ENCODE measurements at places on chromosomes 5 and 9. TPM values are rescaled to one million over a fixed set of nuclear protein-coding genes. Genes with fewer than 3 reads are reported as not detected.

Gene NTRK2
- 23.8 TPM for total RNA-seq

Gene GPR150
- total RNA-seq, result 9.6 TPM

Gene FGD3
- total RNA-seq, result 20.8 TPM

DNA sequence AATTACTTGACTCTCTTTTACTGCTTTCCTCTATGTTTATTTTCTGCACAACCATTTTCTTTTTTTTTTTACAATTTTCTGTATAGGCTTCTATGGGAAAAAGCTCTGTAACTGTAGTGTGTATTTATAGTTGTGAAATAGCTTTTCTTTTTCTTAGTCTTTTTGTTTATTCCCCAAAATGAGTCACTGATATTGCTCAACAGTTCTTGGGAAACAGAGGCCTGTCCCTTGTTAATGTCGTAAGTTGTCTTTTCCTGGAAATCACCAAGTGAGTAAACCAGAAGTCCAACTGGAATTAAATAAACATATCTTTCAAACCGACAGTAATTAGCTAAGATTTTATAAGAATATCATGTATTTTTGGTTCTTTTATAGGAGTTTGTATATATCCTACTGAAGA, 325.1 kb upstream of the PRR16 start:
- peak overlapping the region; percentile 80 for H3K27ac ChIP-seq
- H3K4me1 ChIP-seq, result peaks cover 6% of the 10 kb centered on the region
- DNase-seq, result peak; percentile 66

- H3K36me3 ChIP-seq, result peaks cover 9% of the 10 kb centered on the region
- H3K27me3 ChIP-seq, result no peaks in the 10 kb centered on the region
- DNase-seq, result no peak
- H3K4me1 ChIP-seq, result peaks cover 14% of the 10 kb centered on the region
Measured at GRCh38 chr9:37955781-37956422, 52.0 kb upstream of the SLC25A51 start.

DNA sequence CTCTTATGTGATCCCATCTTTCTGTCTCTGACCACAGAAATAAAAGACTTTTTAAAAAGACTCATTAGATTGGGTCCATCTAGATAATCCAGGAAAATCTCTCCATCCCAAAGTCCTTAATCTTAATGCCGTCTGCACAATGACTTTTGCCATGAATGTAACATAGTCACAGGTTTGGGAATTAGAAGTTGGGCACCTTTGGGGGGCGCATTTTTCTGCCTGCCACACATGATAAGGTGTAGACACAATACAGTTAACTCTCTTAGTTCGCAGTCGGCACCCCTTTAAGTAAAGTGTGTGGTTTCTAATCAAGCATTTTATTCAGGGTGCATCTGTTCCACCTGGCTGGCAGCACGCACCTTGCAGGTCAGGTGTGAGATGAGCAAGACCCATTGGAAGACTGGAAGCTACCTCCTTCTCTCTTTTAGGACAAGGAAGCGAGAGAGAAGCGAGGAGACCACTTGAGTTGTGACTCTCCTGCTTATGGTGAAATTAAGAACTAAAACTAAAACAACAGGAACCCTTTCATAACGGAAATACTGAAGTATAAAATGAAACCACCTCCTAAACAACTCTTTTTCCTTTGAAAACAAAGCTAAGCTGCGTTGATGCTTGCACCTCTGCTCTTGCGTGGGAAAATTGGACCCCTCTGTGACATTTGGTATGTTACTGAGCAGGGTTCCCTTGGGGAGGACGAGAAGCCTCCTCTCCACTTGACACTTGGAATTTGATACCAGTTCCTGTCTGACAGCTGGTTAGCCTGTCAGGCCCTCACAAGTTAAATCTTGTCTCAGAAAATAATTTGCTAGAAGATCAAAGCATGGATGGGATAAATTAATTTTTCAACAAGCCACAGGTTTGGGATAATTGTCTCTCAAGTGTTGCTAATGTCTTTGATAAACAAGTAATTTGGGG, 304.6 kb upstream of the DMRT1 start:
- DNase-seq, result no peak
- no peak overlapping the region for H3K27ac ChIP-seq
- no peaks in the 10 kb centered on the region for H3K27me3 ChIP-seq
- H3K4me1 ChIP-seq, result no peaks in the 10 kb centered on the region
- H3K36me3 ChIP-seq, result no peaks in the 10 kb centered on the region
- H3K4me3 ChIP-seq, result no peak overlapping the region

DNA sequence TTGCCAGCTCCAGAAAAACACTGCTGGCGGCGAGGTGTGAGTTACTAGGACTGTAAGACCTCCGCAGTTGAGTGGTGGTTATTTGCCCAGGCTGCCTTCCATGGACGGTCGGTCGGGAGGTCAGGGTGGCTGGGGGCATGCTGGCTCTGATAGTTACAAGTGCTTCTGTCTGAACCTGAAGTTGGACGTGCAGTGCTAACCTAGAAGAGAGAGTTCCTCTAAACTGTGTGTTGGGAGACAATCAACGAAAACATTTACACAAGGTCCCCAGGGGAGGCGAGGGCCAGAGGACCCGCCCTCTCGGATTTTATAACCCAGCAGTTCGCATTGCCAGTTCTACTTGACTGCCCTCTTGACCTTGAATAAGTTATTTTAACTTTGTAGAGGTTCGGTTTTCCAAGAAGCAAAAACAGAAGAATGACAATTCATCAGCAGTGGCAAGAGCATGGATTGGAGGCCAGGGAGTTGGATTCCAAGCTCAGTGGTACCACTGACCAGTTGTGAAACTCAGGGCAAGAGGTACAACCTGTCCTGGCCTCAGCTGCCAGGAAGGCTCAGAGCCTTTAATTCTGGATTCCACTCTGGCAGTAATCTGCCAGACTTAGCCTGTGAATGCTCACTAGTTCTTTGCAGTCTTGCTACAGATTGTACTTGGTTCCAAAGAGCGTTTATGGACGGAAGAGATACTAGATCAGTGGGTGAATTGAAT, 28.7 kb upstream of the PDE8B start:
- H3K27ac ChIP-seq, result peak overlapping the region; percentile 67
- peak overlapping the region; percentile 54 for H3K4me3 ChIP-seq
- H3K4me1 ChIP-seq, result no peaks in the 10 kb centered on the region
- H3K36me3 ChIP-seq, result no peaks in the 10 kb centered on the region
- peak; percentile 83 for DNase-seq
- no peaks in the 10 kb centered on the region for H3K27me3 ChIP-seq

- no peak overlapping the region for H3K4me3 ChIP-seq
- peak overlapping the region; percentile 66 for H3K27ac ChIP-seq
Measured at GRCh38 chr5:54671681-54672080, 154.1 kb downstream of the SNX18 start.

- peaks cover 35% of the 10 kb centered on the region for H3K36me3 ChIP-seq
- no peaks in the 10 kb centered on the region for H3K27me3 ChIP-seq
- no peak overlapping the region for H3K4me3 ChIP-seq
- H3K4me1 ChIP-seq, result no peaks in the 10 kb centered on the region
- no peak for DNase-seq
Measured at GRCh38 chr9:116701940-116702642, 15.0 kb downstream of the TRIM32 start.

- no peaks in the 10 kb centered on the region for H3K36me3 ChIP-seq
- no peaks in the 10 kb centered on the region for H3K4me1 ChIP-seq
- H3K27ac ChIP-seq, result no peak overlapping the region
- DNase-seq, result no peak
- H3K27me3 ChIP-seq, result no peaks in the 10 kb centered on the region
Measured at GRCh38 chr5:180519098-180519497, 24.9 kb downstream of the CNOT6 start.

Data from ascending aorta (tissue), 2 donors.